Caki2 (cell line): ENCODE measurements at places on chromosomes 2 and 18.

GRCh38 chr2:197950724-197951123, 146.3 kb downstream of the PLCL1 start:
- no peak for DNase-seq

DNA sequence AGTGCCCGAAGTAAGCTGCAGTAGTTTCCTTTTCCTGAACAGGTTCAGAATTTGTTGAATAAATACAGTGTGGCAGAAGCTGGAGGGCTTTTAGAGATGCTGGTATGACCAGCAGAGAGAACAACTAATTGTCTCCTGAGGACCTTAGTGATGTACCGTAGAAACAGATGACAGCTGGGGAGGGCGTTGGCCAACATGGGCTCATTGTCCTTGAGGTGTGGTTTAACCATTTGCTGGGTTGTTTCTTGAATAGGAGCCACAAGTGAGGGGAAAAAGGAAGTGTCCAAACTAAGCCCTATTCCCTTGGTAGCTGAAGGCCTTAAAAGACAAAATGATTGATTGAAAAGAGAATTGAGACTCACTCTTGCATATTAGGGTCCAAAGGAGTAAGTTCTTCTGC, 11.7 kb upstream of the FAM228A start:
- no peak for DNase-seq

- peak; percentile 89 for DNase-seq
Observed at GRCh38 chr2:234335661-234336228, 161.1 kb downstream of the ARL4C start.

- DNase-seq = no peak
Observed at GRCh38 chr18:25123438-25124232, 228.3 kb downstream of the ZNF521 start.

DNA sequence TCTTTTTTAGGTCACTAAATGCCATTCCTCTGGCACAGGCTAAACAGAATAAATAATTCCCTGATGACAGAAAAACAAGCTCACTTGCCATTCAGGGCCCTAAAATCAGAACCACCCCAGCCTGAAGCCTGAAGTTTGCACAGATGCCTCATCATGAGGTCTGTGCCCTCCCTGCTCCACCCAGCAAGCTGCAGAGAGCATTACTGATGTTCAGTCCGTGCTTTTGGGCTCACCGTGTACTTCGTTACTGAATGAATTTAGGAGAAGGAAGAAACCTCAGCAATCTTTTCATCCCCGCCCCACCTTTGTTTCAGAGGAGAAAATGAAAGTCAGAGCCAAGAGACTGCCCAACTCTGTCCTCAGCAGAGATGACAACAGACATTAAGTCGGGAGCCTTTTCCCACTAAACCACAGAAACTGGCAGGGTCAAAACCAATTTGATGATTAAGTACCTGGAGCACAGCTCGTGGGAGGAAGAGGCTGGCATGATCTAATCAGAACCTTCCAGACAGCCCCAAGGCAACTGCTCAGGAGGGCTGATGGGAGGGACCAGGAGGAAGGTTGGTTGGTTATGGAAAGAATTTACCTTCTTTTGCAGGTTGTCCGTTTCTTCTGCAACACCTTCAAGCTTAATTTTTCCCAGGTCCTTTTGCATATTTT, 122.7 kb downstream of the LAMA1 start:
- DNase-seq = peak; percentile 6

GRCh38 chr18:5941890-5942289, 46.6 kb upstream of the TMEM200C start:
- no peak for DNase-seq

- no peak for DNase-seq
Observed at GRCh38 chr18:8474661-8475060, 134.6 kb upstream of the RAB12 start.

- no peak for DNase-seq
Observed at GRCh38 chr2:216700088-216700567, 4.8 kb upstream of the IGFBP5 start.

- no peak for DNase-seq
Observed at GRCh38 chr2:150548527-150548926, 61.1 kb upstream of the RND3 start.

DNA sequence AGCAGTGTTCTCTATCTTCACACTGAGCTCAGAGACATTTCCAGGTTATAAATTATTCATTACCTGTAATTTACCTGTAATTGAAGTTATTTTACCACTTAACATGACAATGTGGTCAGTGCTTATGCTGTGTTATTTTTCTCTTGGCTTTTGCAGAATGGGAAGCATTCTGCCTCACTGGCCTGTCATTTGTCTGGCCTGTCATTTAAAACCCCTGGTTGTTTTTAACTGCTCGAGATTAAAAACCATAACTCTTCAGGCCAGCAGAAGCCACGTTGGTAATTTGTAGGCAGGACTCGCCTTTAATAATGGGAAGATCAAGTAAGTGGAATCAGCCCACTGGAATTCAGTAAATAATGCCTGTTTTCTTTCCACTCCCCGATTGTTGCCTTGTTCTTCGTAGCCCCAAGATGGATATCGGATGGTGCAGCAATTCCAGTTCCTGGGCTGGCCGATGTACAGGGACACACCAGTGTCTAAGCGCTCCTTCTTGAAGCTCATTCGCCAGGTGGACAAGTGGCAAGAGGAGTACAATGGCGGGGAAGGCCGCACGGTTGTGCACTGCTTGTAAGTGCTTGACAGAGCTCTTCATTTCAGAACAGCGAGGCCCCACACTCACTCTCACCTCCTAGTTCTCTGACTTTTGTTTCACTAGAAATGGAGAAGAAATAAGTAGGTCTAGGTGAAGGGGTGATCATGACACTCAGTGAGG, 222.4 kb upstream of the RAB12 start:
- no peak for DNase-seq

DNA sequence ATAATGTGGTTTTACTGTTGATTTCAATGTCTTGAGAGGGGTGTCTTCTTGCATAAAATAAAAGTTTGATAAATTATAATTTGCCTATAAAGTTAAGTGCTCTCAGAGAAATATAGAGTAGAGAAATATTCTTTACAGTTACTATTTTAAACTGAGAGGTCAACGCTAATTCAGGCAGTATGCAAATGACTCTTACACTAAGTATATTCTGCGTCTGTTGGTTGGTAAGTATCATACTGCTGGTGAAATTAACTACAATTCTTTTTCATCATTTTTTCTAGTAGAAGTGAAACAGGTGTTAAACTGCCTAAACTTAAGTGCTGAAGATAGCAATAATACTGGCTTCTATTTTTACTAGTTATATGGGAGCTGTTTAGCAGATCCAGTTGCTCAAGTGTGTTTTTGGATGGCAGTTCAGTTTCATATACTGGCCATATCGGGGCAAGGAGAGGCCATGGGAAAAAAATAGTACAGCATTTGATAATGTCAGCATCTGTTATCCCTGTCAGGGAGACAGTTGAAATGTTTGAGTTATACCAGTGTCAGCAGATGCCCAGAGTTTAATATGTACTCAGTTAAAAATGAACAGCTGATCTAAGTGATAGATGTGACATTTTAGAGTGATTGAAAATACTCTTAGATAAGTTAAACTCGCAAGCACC, 86.2 kb downstream of the MIB1 start:
- DNase-seq = no peak

DNA sequence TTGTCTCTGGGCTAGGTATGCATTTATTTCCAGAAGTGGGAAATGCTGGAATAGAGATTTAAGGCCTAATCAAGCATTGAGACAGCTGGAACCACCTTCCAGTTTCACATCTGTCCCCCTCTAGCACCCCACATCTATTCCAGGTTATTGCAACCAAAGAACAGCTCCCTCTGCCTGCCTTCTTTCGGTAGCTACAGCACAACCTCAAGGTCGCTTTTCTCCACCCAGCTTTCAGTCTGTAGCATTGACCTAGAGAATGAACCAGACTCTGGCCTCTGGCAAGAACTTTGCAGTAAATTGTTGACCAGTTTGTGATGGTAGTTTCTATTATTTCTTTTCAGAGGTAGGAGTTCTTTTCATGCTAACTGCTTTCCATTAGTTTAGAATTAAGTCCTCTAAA, 484.2 kb downstream of the DLGAP1 start:
- no peak for DNase-seq

- DNase-seq = no peak
Observed at GRCh38 chr2:233853883-233854240, 473 bp downstream of the HJURP start.

DNA sequence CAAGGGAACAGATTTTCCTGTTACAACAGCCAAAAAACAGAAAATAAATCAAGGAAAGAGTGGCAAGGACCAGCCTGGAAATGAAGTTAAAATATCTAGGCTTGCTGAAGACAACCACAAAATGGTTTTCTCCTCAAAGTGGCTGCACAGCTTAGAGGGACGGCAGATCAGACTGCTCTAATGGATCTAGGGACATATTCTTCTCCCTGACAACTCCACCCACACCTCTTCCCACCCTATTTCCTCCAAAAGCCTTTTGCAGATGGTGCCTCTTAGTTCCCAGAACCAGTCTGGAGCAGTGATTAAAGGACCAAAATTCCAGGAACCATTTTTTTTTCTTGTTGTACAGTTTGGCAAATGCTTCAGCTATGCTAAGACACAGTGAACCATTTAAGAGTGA, 220.2 kb upstream of the SIX2 start:
- DNase-seq = no peak

DNA sequence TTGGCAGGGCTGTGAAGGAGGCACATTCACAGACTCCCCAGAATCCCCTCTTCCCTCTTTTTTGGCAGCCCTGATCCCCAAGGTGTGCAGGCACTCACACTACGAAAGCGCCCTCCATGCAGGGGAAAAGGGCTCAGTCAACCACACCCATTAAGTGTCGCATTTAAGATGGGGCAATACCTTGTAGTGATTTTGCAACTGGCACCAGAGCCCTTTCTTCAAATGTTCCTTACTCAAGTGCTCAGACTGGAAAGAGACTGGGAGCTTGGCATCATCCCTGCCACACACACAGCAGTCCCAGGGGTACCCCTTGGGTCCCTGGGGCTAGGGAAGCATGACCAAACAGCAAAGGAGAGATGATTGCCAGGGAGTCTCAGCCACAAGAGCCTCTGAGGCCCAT, 190.1 kb downstream of the HAUS1 start:
- DNase-seq = no peak

DNA sequence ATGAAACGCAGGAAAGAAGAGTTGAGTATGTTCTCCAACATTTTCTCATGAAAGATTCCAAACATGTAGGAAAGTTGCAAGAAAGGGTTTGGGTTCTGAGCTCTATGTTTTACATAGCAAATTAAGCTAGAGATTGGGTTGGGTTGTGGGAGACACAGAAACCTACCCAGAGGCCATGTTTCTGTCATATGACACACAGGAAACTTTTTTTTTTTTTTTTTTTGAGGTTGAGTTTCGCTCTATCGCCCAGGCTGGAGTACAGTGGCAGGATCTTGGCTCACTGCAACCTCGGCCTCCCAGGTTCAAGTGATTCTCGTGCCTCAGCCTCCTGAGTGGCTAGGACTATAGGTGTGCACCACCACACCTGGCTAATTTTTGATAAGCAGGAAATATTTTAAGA, 57.6 kb downstream of the DOCK10 start:
- no peak for DNase-seq

- no peak for DNase-seq
Observed at GRCh38 chr2:233940376-233941276, 23.5 kb downstream of the TRPM8 start.

- DNase-seq = no peak
Observed at GRCh38 chr2:102251042-102251848, 60.1 kb upstream of the IL1RL1 start.

DNA sequence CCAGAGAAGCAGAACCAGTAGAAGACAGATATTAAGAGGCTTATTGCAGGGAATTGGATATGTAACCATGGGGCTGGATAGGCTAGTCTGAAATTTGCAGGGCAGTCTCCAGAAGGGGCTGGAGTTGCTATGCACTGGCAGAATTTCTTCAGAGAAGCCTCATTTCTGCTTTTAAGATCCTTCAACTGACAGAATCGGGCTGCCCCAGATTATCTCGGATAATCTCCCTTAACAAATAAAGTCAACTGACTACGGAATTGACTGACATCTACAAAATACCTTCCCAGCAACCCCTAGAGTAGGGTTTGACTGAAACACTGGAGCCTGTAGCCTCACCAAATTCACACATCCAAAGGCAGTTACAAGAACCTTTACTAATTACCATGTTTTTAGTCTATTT, 136.4 kb downstream of the SOCS6 start:
- no peak for DNase-seq

GRCh38 chr2:112275887-112276773, 733 bp downstream of the ZC3H6 start:
- peak; percentile 80 for DNase-seq

GRCh38 chr2:15298770-15299169, 262.4 kb downstream of the NBAS start:
- no peak for DNase-seq

- DNase-seq = no peak
Observed at GRCh38 chr2:65177751-65178442, 48.0 kb upstream of the RAB1A start.

DNA sequence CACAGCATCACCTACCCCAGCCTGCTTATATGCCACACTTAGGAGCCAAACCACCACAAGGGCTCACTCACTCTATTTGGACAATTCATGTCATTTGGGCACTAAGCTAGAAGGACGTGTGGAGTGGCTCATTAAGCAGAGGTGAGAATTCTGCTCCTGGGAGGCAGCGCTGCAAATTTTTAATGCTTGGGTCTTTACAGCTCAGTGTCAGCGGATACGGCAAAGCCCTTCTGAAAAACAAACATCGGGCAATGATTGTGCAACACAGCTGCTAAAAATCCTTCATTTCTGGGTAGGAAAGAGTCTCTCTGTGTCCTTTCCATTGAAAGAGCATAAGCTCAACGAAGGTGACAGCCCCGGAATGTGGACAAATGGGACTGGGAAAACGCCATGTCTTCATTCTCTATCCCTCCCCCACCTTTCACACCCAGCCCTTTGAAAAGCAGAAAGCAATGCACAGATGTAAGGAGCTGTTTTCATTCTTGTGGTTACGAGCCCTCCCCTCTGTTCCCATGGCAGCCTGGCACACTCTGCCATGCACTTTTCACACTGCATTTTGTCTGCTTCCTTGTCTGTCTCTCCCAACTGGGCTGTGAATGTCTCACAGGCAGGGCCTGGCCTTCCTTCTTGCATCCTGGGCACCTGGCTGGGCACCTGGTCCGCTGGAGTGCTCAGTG, 16.0 kb downstream of the TMEM177 start:
- peak; percentile 72 for DNase-seq

DNA sequence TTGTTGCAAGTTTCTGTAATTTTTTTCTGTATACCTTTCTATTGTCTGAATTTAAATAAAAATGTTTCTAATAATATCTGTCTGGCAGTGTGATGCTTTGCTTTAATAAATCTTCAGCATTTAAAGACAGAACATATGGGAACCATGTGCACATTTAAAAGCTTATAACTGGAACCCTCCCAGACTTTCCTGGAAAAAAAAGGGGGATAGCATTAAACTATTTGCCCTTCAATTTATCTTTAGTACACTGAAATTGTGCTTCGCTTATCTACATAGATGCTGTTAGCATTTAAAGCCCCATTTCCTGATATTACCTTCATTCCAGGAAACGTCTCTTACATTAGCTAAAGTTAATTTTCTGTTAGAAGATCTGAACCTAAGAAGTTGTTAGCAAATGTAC, 64.6 kb downstream of the ZC3H6 start:
- DNase-seq = no peak

- DNase-seq = no peak
Observed at GRCh38 chr2:163906410-163906809, 170.6 kb upstream of the FIGN start.
